ENCODE measurements at places on chromosomes 5 and 9.
A peak's percentile ranks its signal among the peaks of the same experiment; 100 is the strongest.

DNA sequence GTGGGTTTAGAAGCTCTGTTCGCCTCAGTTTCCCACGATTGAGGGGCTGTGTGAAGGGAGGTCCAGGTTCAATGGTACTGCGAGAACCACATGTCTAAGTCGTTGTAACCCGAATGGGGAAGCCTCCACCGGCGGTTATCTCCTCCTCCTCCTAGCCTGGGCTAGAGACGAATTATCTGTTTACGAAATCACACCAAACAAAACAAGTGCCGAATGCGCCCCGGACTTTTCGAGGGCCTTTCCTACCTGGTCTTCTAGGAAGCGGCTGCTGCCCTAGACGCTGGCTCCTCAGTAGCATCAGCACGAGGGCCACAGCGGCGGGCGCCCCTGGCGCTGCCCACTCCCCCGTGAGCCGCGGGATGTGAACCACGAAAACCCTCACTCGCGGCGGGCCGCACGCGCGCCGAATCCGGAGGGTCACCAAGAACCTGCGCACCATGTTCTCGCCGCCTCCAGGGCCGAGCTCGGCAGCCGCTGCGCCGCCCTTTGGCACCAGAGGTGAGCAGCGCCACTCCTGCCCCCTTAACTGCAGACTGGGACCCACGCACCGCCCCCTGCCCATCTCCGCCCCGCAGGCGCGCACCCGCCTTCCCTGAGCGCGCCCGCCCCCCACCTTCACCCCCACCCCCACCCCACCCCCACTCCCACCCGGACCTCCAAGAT is at the start of gene CDKN2A:
Gene CDKN2A (minus strand): TSS at position 500 of the 663 bp plus-strand sequence.
- peak; percentile 58 for DNase-seq

DNA sequence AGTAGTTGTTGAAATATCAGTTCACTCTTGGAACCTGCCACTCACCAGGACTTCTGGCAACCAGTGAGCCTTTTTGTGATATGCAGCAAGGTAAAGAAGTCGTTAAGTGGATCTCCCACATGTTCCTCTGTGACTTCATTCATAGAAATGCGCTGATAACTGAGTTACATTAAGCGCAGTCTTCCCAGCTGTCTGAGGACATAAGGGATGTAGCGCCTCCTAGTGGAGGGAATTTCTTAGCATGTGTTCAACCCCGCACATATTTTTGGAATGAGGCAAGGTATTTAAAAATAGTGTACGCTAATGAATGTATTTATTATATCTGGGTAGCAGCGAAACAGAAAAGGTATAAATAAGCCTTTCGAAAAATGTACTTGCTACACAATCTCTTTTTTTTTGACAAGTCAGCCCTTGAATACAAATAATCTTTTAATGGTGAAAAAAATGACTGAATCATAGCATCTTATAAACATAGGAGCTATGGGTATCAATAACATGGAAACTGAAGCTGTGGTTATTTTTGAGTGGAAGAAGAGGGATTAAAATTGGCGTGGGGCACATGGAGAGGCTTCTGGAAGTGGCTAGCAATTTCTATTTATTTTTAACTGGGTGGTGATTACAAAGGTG is 38.0 kb downstream of the PALM2AKAP2 start:
- peak; percentile 64 for DNase-seq

DNA sequence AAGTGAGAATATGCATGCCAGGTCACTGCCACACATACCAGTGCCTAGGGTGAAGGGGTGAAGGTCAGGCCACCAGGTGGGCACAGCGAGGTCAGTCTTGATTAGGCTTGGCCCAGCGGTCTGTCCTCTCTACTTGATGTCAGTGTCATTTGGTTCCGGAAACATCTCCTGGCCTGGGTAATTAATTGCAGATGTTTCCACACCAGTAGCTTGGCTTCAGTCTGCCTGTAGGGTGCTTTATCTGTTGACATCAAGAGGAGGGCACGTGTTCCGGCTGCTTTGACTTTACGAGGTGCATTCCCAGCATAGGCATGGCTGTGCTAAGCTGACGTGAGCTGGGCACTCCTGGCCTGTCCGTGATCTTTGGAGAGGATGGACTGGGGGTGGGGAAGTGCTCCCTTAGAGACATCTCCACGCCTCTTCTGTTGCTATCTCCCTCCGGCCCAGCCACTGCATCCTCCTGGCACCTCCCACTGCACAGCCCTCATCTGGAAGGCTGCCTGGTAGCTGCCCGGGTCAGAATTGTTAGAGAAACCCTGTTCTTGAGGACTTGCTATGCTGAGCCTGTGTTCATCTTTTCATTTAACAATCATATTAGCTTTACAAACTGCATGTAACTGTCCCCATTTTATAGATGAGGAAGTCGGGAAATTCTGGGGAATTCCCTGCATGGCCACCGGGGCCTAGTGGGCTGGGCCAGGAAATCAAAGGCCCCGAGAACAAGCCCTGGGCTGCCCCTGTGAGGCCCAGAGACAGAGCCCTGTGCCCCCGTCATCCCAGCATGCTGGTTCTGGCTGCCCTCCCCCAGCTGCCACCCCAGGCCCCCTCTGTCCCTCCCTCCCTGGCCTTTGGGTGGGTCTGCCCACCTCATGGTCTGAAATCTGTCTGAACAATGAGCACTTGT is 29.1 kb downstream of the JADE2 start:
- DNase-seq, result no peak

DNA sequence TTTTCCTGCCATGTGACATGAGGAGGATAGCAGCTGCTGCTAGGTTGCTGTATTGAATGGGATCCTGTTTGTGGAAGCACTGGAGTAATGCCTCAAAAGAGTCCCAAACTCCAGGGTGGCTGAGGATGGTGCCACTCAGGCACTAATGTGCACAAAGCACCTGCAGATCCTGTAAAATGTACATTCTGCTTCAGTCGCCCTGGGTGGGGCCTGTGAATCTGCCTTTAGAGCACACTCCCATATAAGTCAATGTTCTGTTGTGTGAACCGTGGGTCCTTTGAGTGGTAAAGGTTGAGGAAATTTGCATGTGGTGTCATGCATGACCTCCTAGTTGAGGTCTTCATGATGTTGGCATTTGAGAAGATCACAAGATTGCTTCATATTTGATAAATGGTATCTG is 31.6 kb upstream of the ANKRD18A start:
- no peak for DNase-seq

GRCh38 chr5:132739232-132739631 is 1.9 kb upstream of the KIF3A start:
- no peak for DNase-seq

DNA sequence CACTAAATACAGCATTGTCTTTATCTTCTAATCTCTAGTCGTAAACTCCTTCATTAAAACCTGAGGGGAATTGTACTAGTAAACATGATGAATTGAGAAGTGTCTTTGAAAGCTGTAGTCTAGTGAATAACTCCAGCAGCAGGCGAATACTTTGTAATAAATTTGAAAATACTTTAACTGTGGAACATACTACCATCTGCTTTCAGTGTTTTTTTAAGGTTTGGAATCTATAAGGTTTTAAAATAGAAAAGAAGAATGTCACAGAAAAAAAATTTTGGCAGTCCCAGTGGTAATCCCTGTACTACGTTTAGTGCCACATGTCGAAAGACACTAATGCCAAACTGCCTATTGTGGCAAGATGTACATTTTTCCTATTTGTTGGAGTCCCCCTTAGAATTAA is 379.0 kb upstream of the NUDT12 start:
- no peak for DNase-seq

GRCh38 chr9:74322661-74323314 is 174.3 kb upstream of the RORB start:
- DNase-seq, result no peak

DNA sequence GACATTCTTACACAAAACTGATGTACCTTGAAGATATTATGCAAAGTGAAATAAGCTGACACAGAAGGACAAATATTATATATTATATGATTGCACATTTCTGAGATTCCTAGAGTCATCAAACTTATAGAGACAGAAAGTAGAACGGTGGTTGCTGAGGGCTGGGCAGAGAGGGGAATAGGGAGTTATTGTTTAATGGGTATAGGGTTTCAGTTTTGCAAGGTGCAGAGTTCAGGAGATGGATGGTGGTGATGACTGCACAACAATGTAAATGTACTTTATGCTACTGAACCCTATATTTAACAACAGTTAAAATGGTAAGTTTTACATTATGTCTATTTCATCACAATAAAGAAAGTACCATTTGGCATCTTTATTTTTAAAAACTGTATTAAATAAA is 315.8 kb upstream of the POU5F2 start:
- no peak for DNase-seq

DNA sequence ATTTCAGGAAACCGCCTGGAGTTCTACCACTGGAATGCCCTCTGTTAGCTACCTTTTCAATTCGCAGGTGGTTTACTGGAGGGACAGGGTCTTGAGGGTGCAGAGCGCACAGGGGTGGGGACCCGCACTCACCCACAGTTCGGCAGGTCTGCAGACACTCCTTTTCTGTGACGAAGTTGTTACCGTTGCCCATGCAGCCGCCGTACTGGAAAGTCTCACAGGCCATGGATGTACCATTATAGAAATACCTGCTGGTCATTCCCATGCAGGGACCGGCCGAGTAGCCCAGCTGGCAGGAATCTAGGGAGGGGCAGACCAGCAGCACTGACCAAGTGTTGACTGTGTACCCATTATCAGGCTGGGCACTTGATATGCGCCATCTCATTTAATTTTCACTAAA is 16.8 kb downstream of the AMBP start:
- DNase-seq, result no peak

DNA sequence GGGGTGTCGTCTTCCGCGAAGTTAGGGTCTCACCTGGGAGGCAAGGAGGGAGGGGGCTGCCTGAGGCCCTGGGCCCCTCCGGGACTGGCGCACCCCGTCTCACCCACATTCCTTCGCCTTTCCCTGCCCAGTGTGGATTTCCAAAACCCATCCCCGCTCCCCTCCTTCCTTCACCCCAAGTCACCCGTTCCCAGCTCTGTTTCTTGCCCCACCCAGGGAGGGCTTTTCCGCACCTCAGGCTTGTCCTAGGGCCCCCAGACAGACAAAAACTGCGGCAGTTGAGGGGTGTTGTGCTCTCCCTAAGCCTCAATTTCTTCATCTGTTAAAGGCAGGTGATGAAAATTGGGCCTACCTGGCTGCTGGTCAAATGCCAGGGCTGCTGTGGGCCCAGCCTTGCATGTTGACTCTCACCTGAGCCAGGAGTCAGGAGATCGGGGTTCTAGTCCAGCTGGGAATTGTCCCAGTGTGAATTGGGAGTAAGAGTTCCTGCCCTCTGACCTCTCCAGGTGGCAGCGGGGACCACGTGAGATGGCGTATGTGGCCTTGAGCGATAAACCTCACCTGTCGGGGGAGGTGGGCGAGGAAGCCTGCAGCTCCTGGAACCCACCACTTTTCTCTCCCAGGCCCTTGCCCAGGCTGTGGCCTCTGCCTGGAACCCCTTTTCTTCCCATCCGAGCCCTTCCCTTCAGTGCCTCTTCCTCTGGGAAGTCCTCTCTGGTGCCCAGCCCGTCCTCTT is 143.4 kb upstream of the IER5L start:
- no peak for DNase-seq

DNA sequence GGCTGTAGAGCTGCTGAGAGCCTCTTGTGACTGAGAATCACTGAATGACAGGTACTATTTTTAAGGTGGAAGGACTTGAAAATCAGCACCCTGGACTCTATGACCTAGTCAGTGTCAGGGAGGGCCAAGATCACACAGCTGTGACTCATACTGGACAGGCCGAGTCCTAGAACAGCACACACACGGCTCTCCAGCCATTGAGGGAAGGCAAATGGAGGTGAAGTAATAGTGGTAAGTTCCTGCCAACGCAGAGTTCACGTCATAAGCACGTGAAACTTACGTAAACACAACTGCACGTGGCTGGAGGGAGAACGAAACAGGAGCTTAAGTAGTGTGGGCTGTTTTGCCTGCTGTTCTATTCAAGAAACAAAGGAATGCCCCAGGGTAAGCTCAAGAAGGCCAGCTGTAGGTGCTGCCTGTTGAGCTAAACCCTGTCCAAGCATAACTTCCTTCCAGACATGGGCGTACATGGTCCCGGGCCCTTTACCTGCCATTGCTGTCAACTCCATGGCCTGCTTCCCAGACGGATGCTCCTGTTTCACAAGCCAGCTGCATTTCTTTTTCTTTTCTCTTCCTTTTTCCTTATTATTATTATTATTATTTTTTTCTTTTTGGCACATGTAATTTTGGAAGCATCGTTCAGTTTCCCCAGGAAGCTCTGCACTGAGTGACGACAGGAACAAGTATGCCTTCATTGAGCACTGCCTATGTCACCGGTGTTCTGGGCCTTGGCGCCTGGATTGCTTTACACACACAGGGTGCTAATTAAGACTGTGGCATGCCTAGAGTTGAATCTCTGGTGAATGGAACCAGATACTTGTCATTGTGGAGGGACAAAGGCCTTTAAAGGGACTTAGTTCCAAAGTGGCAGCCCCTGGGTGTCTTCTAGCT is 10.2 kb upstream of the LCP2 start:
- no peak for DNase-seq

GRCh38 chr5:125981016-125981415 is 442.2 kb upstream of the GRAMD2B start:
- no peak for DNase-seq

DNA sequence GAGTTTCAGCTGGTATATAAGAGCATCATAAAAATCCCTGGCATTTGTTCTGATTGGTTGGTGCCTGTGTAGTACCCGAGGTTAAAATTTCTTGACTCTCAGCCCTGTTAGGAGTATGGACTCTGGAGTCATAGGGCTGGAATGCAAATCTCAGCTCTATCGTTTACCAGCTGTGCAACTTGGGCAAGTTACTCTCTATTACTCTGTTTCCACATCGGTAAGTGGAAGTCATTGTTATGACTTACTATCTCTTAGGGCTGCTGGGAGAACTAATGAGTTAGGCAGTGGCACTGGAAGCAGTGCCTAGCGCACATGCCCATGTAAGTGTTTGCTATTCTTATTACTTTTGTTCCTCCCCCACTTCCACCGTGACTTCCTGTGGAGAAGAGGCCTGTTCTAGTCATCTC is 141.6 kb downstream of the BOD1 start:
- no peak for DNase-seq

GRCh38 chr9:91978740-91979414 is 28.8 kb upstream of the ROR2 start:
- DNase-seq, result no peak

DNA sequence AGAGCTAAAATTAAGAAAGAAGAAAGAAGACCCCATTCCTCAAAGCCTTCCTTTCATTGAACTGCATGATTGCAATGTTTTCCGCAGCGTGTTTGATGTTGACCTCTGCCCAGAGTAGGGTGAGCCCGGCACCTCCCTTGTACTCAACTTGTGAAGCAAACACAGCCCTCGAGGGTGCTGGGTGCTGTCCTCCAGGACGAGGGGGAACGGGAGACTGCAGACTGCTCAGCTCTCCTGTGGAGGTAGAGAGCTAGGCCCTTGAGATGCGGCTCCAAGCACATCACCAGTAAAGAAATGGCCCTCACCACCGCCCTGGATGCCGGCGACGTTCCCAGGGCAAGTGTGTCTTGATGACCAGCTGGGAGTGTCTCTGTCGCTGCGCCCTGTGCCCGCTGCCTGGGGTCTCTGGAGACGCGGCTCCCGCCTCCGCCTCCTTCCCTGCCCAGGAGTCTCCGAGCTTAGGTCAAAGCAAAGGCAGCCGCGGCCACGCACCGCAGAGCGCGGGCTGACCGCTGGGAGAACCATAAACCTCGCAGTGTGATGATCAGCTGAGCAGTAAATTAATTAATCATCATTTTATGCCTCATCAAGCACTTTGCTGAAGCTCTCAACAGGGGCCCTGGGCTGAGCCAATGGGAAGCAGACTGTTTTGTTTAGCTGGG is 108.7 kb downstream of the IRX2 start:
- DNase-seq, result peak; percentile 56

- no peak for DNase-seq
Measured at GRCh38 chr5:129361441-129362025, 98.6 kb upstream of the ADAMTS19 start.

GRCh38 chr5:40037713-40038112 is 612.9 kb upstream of the DAB2 start:
- DNase-seq, result no peak

GRCh38 chr5:2357309-2357708 is 394.2 kb downstream of the IRX2 start:
- no peak for DNase-seq

Measured in right kidney (tissue), 9 donors.